Stimulated activated CD4-positive, alpha-beta T cell treated with anti-CD3 and anti-CD28 coated beads, TNF-alpha, amount 100 ng/mL, for 48 hours (primary cell): ENCODE measurements at places on chromosomes 4 and X.

- no peak for DNase-seq
These were observed 34.1 kb upstream of the GAB1 start for GRCh38 chr4:143302536-143302935.

- no peak for DNase-seq
These were observed 531 bp downstream of the RUFY3 start for GRCh38 chr4:70722199-70722791.

DNA sequence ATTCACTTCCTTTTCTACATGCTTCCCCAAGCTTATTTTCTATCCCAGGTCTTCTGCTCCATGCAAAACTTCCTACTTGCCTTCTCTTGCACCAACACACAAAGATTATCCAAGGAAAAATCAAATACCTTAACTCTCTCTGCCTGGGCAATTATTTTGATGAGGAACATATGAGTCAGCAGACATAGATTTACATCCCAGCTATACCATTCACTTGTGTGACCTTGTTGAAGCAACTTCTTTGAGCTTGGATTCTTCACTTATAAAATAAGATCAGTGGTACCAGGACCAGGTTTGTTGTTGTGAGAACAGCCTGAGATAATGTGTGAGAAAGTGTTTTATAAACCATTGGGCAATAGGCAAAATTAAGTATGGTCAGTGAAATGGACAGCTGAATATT, 39.1 kb upstream of the TMEM192 start:
- no peak for DNase-seq

DNA sequence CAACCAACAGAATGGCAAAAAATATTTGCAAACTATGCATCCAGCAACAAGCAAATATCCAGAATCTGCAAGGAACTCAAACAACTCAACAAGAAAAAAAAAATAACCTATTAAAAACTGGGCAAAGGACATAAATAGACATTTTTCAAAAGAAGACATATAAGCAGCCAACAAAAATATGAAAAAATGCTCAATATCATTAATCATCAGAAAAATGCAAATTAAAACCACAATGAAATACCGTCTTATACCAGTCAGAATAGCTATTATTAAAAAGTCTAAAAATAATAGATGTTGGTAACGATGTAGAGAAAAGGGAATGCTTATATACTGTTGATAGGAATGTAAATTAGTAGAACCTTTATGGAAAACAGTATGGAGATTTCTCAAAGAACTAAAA, 53.4 kb downstream of the WDR19 start:
- DNase-seq: no peak

- DNase-seq: no peak
These were observed 6.6 kb downstream of the SLC25A5 start for GRCh38 chrX:119474615-119475388.

GRCh38 chrX:22164770-22165388, 107.8 kb upstream of the CBLL2 start:
- DNase-seq: no peak

DNA sequence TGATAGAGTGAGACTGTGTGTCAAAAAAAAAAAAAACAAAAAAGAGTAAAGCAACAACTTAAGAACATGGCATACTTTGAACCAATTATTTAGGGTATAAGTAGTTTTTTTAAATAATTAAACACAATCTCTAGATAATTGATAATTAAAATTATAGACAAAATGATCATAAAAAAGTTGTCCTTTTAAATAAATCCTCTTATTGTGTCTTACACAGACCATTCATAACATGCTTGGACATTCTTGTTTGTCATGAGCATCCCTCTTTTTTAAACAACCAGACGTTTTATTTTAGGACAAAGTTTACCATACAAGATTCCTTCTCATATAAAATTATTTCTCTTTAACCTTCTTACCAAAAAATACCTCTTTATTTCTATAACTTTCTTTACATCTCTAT, 35.1 kb downstream of the SPCS3 start:
- DNase-seq: no peak

GRCh38 chr4:1297023-1297395, 7.3 kb downstream of the MAEA start:
- DNase-seq: no peak

DNA sequence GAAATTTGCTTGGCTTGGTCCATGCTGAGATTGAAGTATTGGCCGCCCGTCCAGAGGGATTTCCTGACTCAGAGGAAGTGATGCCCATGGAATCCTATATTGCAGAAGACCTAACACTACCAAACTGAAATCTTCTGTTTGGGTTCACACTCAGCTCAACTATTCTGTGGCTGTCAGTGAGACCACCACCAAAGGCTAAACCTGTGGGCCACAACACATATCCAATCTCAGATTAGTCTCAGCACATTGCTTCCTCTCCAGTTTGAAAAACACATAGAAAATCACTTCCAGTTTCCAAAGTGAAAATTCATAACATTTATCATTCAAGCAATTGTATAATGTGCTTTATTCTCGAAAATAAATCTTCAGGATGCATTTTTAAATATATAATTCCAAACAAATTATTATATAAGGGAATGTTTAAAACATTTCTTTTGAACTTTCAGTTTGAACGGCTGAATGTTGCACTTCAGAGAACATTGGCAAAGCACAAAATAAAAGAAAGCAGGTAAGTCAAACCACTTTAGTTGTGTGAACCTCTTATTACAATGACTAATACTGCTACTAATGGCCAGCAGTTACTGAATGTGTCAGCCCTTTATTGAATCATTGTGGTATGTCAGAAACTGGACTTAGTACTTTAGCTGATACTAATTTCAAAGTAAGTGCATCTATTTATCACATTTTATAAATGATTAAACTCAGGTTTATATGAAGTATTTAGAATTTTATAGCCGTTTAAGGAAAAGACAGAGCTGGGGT, 37.0 kb downstream of the GUCY1A1 start:
- no peak for DNase-seq
